OCI-LY7 (cell line): ENCODE measurements at places on chromosomes 6 and 20. TPM values are rescaled to one million over a fixed set of nuclear protein-coding genes. Genes with fewer than 3 reads are reported as not detected.

The MUCL3 gene
- not detected in 2 replicates for total RNA-seq

The GSTA4 gene
- total RNA-seq = 1.0 and 1.1 TPM in 2 replicates

The STMND1 gene
- not detected in 2 replicates for total RNA-seq

The PTGIS gene
- total RNA-seq = not detected in 2 replicates

The MAP3K4 gene
- 36.6 and 38.7 TPM in 2 replicates for total RNA-seq

The FAM83B gene
- not detected in 2 replicates for total RNA-seq

The FHL5 gene
- total RNA-seq = not detected in 2 replicates

The PPP1R3G gene
- total RNA-seq = 0.10 TPM in 1 of 2 replicates, not detected in the other

The PRR18 gene
- 0.13 TPM in 1 of 2 replicates, not detected in the other for total RNA-seq

The GTSF1L gene
- total RNA-seq = 3.3 and 4.0 TPM in 2 replicates

The C6orf132 gene
- total RNA-seq = not detected in 2 replicates

The CD24 gene
- total RNA-seq = 198 and 224 TPM in 2 replicates

The KCNK15 gene
- total RNA-seq = not detected in 2 replicates

The HLA-DRB5 gene
- 5.0 and 6.1 TPM in 2 replicates for total RNA-seq

The C6orf118 gene
- total RNA-seq = not detected in 2 replicates

The RFX6 gene
- total RNA-seq = not detected in 2 replicates

The ULBP2 gene
- total RNA-seq = 2.6 and 3.0 TPM in 2 replicates

The NMBR gene
- not detected in 2 replicates for total RNA-seq

The SERPINB6 gene
- 8.9 and 13.2 TPM in 2 replicates for total RNA-seq

The SIRPD gene
- total RNA-seq = not detected in 2 replicates

The HEY2 gene
- total RNA-seq = 1.3 and 2.0 TPM in 2 replicates

The EFCAB8 gene
- total RNA-seq = not detected in 2 replicates

The DEFB124 gene
- total RNA-seq = not detected in 2 replicates

The CGA gene
- not detected in 2 replicates for total RNA-seq

The CDC5L gene
- 23.4 and 24.0 TPM in 2 replicates for total RNA-seq

The C20orf202 gene
- total RNA-seq = not detected in 2 replicates

The COL19A1 gene
- 0.30 TPM in 1 of 2 replicates, not detected in the other for total RNA-seq

The IMPG1 gene
- total RNA-seq = not detected in 2 replicates

The C6orf52 gene
- 1.0 TPM in 1 of 2 replicates, not detected in the other for total RNA-seq

The CALHM6 gene
- 0.79 and 1.8 TPM in 2 replicates for total RNA-seq

The CAGE1 gene
- total RNA-seq = 0.27 and 0.55 TPM in 2 replicates

The RAD21L1 gene
- not detected in 2 replicates for total RNA-seq

The CST7 gene
- not detected in 2 replicates for total RNA-seq

The FAM209B gene
- total RNA-seq = not detected in 2 replicates

The NEURL2 gene
- 6.2 and 9.9 TPM in 2 replicates for total RNA-seq

The MLN gene
- total RNA-seq = not detected in 2 replicates

The TBCC gene
- total RNA-seq = 69.2 and 78.0 TPM in 2 replicates

The TCF19 gene
- 54.5 and 56.7 TPM in 2 replicates for total RNA-seq

The RBM24 gene
- total RNA-seq = not detected in 2 replicates

The NKAIN4 gene
- not detected in 2 replicates for total RNA-seq

The NHSL1 gene
- total RNA-seq = 10.6 and 12.7 TPM in 2 replicates

The RSPO3 gene
- not detected in 2 replicates for total RNA-seq

The C4B gene
- total RNA-seq = 3.7 and 4.2 TPM in 2 replicates

The GABRR2 gene
- 6.7 and 7.0 TPM in 2 replicates for total RNA-seq

The PKHD1 gene
- total RNA-seq = not detected in 2 replicates

The PPP1R16B gene
- 41.3 and 45.4 TPM in 2 replicates for total RNA-seq

The TRERF1 gene
- total RNA-seq = 12.2 and 12.9 TPM in 2 replicates

The ZKSCAN8 gene
- 22.3 and 25.1 TPM in 2 replicates for total RNA-seq

The NSFL1C gene
- total RNA-seq = 77.1 and 80.0 TPM in 2 replicates

The ADTRP gene
- total RNA-seq = not detected in 2 replicates

The FAM162B gene
- not detected in 2 replicates for total RNA-seq

The SOX12 gene
- 43.8 and 46.6 TPM in 2 replicates for total RNA-seq

The CRISP2 gene
- total RNA-seq = not detected in 2 replicates

The HLA-DRB1 gene
- total RNA-seq = 98.1 and 111 TPM in 2 replicates

The OTOR gene
- not detected in 2 replicates for total RNA-seq

The CALHM4 gene
- total RNA-seq = not detected in 2 replicates
